HAP-1 (cell line): ENCODE measurements at places on chromosomes 3 and 15.

DNA sequence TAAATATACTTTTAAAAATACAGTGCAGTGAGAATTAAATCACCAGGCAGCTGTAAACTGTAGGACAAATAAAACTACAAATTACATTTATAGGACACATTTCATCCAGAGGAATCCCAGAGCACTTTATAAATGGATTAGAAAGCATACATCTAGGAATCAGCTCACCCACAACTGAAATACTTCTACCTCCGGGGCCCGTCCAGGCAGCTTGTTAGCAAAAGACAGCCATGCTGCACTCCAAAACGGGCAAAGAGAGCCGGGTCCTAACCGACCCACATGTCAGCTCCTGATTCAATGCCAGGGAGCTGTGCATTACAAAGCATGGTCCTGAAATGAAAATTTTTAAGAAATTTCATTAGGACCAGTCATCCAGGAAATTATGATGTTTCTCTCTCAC, 234.1 kb downstream of the CBLB start:
- no peak for DNase-seq

DNA sequence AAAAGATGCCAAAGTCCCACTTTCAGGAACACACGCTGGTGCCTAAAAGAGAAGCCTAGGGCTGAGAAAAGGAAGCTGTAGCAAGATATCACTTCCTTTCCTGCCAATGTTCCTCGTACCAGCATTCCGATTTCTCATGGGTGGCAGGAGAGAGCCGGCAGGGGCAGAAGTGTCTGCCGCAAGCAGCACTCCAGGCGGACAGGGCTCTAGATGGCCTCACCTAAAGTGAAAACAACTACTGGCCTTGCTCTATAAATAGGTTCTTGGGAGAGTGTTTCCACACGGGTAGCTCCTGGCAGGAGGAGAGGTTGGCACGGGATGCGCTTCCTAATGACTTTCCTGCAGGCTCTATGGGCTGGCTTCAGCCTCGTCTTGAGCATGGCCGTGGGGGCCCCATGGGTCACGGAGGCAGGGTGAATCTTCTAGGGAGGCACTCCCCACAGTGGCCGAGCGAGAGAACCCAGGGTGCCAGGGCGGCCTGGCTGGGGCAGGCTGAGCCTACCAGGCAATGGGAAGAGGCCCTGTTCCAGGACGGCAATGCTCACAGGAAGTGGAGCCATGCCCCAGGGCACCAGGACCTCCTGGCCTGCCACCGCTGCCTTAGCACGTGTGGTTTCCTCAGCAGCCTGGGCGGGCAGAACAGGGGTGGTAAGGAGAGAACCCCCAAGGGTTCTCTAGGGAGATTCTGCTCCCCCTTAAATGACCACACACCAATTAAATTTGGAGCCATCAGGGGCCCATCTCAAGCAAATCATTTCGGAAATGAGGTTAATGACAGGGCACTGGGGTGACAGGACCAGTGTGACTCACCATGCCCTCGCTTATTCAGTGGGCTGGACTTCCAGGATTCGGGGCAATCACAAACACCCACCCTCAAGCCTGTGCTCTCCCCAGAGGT, 14.6 kb upstream of the DUSP7 start:
- no peak for DNase-seq

DNA sequence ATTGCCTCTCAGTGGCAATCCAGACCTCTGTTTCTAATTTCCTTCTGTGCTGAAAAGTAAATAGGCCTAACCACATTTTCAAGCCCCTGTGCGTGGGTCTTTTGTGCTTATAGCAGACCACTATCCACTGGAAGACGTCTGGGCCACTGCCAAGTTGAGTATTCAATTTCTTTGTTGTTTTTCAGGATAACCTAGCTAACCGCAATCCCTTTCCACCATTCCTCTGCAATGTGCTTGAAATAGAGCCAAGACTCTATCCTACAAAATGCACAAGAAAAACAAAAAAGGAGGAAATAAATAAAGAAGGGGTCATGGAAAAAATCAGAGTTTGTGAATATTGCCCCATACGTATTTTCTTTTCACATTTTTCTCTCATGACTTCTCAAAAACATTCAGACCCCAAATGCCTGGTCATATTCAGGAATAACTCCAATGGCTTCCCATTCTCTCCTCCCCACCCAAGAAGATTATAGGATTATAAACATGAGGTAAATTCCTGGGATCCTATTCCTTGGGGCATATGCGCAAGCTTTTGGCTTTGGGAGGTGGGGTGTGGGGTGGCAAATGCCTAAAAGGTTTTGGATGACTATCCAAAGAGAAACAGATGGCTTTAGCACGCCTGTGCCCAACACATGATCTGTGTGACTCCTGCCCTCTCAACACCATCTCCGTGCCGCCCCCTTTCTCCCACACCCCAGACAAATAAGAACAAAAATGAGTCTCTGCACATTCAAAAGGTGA, 217.9 kb upstream of the THBS1 start:
- no peak for DNase-seq

DNA sequence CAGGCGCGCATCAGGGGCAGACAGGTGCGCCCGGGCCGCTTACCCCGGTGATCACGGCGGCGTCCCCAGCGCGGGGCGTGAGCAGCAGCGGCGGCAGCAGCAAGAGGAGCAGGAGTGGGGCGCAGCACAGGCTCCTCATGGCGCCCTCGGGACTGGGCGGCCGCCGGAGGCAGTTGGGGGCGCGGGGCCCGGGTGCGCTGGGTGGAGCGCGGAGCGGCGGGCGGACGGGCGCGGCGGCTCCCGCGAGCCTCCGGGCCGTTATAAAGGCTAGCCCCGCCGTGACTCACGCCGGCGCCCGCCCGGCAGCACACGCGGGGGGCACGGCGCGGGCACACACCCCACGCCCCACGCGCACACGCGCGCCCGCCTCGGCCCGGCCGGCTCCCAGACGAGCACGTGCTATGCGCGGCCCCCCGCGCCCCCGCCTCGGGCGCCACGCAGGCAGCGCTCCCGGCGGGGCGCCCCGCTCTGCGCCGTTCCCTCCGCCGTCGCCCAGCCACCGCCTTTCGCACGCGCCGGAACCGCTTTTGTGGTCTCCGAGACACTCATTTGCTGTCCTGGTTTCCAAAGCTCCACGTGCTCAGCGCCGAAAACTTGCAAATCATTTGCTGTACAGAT, at the start of gene PROK2:
Gene PROK2 (minus strand): TSS at position 235 of the 618 bp plus-strand sequence. CDS start 96 bp downstream, at position 139.
- DNase-seq: peak; percentile 51

- no peak for DNase-seq
These were observed 21.6 kb downstream of the P3H2 start for GRCh38 chr3:190099099-190099498.

GRCh38 chr3:150069633-150070032, 98.9 kb upstream of the PFN2 start:
- DNase-seq: no peak

GRCh38 chr3:42778644-42779043, 5.6 kb upstream of the CCDC13 start:
- no peak for DNase-seq
